ENCODE measurements at places on chromosomes 13 and 19. TPM values are rescaled to one million over a fixed set of nuclear protein-coding genes. Genes with fewer than 3 reads are reported as not detected.

ZNF155 gene
- 8.7 TPM for total RNA-seq

FBXO17 gene
- 13.3 TPM for total RNA-seq

GRCh38 chr13:30134578-30134977 lies 172.8 kb downstream of the KATNAL1 start:
- DNase-seq: no peak

DNA sequence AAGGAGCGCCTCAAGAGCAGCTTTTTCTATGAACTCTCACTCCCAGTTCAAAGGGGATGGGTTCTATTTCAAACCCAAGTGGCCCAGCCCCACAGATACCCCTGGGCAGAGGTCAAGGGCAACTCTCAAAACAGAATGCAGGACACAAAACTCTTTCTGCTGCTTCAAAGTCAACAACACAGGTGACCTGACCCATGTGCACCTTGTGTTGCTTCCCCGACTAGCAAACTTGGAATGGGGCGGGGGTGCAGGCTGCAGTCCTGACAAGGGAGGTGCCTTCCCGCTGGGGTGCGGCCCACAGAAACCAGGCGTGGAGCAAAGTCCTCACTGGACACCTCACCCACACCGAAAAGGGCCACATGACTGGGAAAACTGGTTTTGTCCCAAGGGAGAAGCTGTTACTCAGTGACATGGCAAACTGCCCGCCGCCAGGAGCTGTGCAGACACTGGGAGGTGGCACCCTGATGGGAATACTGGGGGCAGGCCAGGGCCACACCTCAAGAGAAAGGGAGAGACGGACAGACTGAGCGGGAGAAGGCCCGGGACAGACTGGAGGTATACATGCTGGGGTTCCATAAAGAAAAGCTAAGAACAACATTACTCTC lies 17.4 kb downstream of the ZC3H4 start:
- peak; percentile 94 for DNase-seq

GRCh38 chr19:46192992-46193650 lies 36.4 kb upstream of the IGFL1 start:
- no peak for DNase-seq

MBNL2 gene
- total RNA-seq: 60.6 TPM

RNF17 gene
- total RNA-seq: not detected

CCDC194 gene
- total RNA-seq: 2.0 TPM

GRCh38 chr13:75934889-75935288 lies 298.8 kb downstream of the LMO7 start:
- DNase-seq: no peak

ZNF154 gene
- 4.5 TPM for total RNA-seq

GRCh38 chr13:50133358-50133953 lies 118.2 kb downstream of the KCNRG start:
- no peak for DNase-seq

GRCh38 chr13:30984620-30985019 lies 52.2 kb downstream of the TEX26 start:
- DNase-seq: no peak

CDX2 gene
- total RNA-seq: not detected

GRIK5 gene
- total RNA-seq: 0.29 TPM

Data from upper lobe of right lung (tissue), 1 donor.